ENCODE measurements at places on chromosomes 5 and 9.

GRCh38 chr9:126398403-126399058 is 71.9 kb downstream of the MVB12B start:
- DNase-seq: peak; percentile 68

DNA sequence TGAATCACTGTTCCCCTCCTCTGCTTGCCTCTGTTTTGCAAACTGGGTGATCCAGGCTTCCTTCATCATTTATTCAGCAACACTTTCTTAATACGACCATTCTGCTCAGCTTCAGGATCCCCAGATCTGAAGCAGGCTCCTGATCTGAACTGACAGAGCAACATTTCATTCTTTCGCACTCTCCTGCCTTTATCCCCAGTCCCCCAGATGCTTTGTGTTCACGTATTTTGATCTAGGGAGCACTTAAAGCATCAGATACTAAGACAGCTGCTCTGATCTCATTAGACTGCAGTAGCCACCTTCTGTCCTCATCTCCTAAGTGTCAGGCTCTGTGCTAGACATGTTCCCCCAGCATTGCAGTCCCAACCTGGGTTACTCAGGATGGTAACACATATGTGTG is 158.0 kb downstream of the TRIO start:
- no peak for DNase-seq

GRCh38 chr5:133341296-133341695 is 271.0 kb downstream of the FSTL4 start:
- DNase-seq: no peak

DNA sequence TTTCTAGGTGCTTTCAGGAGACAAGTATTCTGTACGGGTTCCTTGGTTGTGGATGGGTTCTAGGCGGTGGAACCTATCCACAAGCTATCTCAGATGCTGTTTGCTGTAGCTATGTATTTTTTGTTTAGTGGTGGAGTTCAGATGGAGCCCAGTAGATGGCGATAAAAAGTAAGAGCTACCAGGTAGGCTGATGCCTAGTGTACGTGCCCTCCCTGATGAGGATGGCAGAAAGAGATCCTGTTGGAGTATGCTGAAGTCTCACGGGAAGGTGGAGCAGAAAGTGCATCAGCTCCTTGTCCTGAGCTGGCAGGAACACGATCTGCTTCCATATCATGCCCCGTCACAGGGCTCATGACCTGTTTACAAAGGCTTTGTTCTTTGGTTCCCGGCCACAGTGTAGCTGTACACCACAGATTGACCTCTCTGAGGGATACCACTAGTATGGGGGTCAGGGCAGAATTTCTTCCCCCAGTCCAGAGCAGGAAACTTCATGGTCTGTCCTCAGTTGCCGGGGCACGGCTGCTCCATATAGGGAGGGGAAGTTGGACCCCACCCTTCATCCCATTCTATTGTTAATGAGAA is 12.6 kb upstream of the UGT3A2 start:
- DNase-seq: peak; percentile 65

- no peak for DNase-seq
Measured at GRCh38 chr9:99021512-99021911, 77.8 kb downstream of the COL15A1 start.

DNA sequence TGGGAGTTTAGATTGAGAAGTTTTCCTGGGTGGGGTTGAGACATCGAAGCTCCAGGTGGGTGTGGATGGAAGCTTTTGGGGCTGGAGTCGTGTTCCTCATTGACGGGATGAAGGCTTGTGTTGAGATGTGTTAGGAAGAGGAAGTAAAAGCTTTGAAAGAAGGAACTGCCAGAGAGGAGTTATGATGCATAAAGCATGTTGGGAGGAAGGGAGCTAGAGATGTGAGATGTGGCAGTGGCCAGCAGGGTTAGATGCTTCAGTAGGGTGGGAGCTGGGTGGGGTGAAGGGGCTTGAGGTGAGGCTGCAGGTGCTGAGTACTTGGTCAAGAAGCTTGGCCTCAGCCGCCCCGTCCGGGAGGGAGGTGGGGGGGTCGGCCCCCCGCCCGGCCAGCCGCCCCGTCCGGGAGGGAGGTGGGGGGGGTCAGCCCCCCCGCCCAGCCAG is 56.7 kb downstream of the HSPA4 start:
- DNase-seq: no peak

- no peak for DNase-seq
Measured at GRCh38 chr5:38795986-38796741, 49.6 kb upstream of the OSMR start.

DNA sequence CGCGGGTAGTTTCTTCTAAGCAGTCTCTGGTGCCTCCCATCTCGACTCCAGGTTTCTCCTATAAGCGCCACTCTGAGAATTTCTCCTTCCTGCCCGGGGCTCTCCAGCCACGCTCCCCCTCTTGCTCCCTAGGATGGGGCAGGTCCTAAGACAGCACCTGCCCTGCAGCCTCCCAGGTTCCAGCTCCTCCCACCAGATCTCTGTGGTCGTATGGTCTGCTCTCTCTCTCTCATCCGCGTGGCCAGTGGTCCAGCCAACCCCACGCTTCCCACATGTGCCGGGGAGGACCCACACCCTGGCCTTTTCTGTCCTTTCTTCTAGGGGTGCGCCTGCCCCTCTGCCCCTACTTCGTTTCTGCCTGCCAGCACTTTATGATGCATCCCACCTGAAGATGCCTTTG is 40.5 kb downstream of the MVB12B start:
- no peak for DNase-seq

GRCh38 chr5:82387001-82387818 is 109.1 kb upstream of the RPS23 start:
- peak; percentile 37 for DNase-seq
